Hippocampal formation (tissue), 2 donors: ENCODE measurements at places on chromosomes 2 and 18.

DNA sequence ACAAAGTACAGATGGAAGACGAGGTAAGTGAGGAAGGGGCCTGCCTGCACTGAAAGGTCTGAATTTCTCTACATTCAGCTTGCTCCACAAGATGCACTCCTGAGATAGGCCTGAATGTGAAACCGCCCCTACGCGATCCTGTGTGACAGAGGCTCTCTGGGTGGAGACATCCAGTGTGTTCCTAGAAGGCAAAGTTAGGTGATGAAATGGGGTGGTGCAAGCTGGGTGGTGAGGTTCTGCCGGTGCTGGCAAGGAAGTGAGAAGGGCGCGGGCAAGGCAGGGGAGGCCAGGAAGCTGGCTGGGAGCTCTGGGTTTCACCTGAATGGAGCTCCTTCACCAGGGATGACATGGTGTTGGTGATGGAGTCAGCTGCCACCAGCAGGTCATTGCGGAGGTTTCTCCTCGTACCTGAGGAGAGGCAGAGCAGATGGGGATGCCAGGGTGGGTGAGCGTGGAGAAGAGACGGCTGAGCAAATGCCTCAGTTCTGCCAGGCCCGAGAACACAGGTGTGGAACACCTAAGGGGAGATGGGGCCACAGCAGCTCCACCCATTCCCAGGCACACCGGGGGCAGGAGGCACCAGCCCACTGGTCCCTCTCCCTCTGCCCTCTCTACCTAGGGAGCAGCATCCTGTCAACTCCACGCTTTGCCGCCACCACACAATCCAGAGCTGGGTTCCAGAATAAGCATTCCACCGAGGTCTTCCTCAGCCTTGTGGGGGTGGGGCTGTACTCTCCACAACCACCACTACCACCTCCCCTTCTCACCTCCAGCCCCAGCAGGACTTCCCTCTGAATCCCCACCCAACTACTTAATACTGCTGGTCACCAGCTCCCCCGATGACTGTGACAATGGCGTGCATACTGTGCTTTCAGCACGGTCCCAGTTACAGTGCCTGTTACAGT, 45.5 kb upstream of the DNMT3A start:
- DNase-seq: no peak

GRCh38 chr2:185665251-185665814, 73.3 kb upstream of the FSIP2 start:
- DNase-seq: no peak

- DNase-seq: no peak
These were observed 43.4 kb upstream of the ANKRD62 start for GRCh38 chr18:12049978-12050811.

DNA sequence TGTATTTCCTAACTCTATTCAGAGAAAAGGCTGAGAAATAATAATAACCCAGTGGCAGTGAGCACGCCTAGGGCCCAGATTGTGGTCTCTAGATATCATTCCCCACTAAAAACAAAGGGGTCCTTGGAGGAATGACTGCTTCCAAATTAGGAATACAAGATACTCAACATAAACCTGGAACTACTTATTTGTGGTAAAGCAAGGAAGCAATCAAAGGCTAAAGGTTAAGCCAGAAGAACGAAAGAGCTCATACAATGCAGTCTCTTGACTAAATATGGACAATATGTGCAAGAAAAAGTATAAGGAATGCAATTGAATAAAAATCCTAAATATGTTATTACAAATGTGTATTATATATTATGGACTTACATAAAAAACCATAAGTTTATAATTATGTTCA, 253.5 kb upstream of the NRP2 start:
- no peak for DNase-seq

DNA sequence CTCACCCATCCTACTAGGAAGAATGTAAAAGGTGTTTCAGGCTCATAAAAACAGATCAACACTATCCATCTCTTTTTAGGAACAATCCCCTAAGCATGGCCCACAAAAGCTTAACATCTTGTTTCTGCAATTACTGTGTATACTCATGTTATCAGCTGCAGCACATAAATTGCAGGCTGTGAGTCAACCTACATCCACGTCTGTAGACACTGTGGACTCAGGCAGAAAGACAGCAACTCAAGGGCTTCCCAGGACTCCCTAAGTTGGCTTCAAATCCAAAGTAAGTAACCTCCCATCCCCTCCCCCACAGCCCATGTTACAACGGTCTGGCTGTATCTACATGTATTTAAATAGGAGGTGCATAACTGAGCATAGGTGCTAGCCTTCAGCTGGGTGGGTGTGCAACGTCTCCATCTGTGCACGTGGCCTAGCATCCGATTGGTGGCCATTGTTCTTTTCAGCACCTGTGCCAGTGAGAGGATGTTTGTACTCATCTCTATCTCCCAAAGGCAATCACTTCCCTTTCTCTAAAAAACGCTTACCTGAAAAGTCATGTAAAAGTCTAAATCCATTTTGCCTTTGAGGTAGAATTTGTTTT, 30.1 kb downstream of the UXS1 start:
- no peak for DNase-seq

DNA sequence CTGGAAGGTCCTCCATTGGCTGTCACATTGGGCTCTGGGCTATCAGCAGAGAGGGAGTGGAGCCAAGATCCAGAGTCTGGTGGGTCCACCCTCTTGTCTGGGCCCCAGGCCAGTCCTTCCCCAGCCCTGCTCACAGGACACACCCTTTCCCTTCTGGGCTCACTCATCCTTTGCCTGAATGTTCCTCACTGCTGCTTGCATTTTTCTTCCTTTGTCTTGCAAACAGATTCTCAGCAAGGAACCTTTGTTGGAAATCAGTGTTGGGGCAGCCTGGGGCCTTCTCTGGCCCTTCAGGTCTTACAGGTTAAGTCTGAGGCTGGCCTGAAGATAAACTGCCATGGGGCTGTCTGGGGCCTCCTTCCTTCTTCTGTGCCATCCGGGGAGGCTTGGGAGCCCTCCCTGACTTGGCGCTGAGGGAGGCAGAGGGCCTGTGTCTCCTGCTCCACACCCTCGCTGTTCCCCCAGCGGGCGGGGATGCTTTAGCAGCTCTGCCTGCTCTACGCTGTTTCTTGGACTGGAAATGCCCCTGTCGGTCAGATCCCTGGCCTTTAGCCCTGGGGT, 11.5 kb upstream of the CELF4 start:
- no peak for DNase-seq

DNA sequence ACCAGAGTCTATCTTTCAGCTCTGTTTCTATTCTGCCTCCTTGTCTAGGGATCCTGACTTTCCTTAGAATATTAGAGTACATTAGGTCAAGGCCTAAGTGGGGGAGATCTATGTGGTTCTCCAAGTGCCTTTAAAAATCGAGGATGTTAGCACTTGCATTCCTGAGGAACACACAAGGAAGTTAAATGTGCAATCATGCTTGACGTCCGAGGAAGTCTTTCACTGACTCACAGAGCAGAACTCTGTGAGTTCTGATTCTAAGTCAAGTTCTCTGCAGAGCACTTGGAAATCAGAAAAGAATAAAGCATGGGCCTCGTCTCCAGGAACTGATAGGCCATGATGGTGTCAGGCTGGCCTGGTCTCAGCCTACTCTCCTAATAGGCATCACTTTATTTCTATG, 17.2 kb downstream of the FHOD3 start:
- DNase-seq: no peak

GRCh38 chr18:61975526-61976326, 82.9 kb upstream of the RNF152 start:
- DNase-seq: no peak
